MV-4-11 (cell line): ENCODE measurements at places on chromosomes 5 and 9.

- no peak for DNase-seq
These were observed 200.0 kb upstream of the IER5L start for GRCh38 chr9:129377931-129378661.

GRCh38 chr5:159051421-159052282 is 48.1 kb downstream of the EBF1 start:
- DNase-seq = peak; percentile 4

- DNase-seq = no peak
These were observed 6.4 kb downstream of the CMBL start for GRCh38 chr5:10301266-10301665.

DNA sequence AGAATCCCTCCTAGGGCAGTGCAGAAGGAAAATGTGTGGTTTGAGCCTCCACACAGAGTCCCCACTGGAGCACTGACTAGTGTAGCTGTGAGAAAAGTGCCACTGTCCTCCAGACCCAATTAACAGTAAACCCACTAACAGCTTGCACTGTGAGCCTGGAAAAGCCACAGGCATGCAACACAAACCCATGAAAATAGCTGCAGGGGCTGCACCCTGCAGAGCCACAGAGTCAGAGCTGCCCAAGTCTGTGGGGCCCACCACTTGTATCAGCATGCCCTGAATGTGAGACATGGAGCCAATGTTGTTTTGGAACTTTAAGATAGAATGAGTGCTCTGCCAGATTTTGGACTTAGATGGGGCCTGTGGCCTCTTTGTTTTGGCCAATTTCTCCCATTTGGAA is 119.8 kb upstream of the CDH9 start:
- no peak for DNase-seq

DNA sequence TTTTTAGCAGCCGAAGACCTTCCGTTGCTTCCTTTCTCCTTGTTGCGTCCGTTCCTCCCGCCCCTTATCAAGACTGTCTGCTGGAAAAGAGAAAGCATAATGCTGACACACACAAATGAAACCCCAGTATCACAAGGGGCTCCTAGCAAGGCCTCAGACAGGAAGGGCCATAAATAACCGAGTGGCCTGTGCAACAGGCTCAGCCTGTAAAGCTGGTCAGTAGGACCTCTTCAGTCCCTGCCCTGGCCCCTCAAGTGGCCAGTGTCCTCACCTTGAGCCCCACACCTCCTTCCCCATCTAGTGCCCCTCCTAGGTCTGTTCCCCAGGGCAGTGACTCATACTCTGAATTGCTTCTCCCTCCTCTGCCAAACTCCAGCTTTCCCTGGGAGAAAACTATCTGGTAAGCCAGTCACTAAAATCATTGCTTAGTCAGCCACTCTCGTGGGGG is 174.6 kb upstream of the IL12B start:
- no peak for DNase-seq

DNA sequence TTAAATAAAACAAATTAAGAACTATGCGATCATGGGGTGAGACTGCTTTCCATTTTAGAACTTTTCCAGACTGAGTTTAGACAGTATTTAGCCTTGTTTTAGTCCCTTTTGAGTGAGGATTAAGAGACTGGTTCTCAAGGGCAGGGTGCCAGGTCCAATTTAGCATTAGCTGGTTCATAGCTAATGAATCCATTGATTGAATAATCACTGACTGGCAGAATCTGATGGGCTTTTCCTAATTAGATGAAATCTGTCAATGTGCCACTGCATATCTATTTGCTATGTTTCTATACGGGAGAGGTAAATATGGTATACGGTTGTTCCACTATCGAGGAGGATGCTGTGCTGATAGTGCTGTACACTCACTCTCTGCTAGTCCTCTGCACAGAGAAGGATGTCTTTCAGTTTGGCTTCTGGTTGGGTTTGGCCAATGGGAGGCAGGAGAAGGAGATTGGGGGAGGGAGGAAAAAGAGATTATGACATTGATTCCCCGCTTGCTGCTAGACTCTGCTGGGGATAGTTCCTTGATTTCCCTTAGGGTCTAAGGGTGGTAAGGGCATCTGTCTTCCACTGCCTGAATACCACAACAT is 496.6 kb downstream of the CTNND2 start:
- DNase-seq = no peak

- DNase-seq = no peak
These were observed 275.6 kb upstream of the SLC30A5 start for GRCh38 chr5:68818057-68818695.

DNA sequence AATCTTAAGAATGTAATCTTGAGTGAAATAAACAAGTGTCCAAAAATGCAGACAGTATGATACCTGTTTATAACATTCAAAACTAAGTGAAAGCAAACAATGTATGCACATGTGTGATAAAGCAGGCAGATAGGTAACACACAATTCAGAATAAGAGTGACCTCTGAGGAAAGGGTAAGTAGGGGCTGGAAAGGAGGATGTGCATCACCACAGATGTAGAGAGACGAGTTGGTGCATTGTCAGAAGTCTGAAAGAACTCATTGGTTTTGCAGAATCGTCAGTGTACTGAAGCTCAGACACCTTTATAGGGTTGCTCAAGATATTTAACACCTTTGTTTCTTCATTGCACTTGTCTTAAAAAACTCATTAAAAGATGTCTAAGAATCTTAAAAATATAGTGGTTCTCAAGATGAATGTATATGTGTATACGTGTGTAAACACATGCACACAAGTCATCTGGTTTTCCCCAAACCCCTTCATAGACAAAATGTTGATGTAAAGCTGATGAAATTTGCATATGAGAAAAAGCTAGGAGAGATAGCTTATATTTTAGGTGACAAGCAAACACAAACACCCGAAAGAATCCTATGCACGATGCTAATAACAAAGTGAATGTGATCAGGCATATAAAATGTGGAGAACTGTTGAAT is 197.6 kb upstream of the MEF2C start:
- no peak for DNase-seq

DNA sequence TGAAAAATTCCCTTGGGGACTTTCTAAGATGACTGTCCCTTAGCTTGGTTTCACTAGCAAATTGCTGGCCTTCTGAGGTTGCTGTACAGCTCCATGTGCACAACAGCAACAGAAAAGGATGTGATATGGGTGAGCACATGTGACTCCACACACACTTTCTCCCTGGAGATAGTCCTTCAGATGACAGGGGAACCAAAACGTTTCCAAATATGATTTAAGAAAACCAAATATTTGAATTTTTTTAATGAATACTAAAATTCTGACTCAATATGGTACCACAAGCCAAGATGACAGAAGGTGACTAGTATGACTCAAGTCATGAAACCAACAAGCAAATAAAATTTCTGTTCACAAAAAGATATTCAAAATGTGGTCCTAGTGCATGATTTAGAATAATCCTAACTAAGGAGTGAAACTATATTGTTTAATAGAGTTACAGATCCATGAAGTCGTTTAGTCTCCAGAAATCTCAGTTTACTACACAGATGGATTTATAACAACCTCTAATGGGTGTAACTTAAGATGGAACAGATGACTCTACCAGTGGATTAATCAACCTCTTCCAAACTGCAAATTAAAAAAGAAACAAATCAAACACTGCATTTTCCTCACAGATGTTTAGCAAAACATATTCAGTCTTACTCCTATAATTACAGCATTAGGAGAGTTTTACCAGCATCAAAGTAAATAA is 144.8 kb upstream of the PIK3R1 start:
- no peak for DNase-seq

DNA sequence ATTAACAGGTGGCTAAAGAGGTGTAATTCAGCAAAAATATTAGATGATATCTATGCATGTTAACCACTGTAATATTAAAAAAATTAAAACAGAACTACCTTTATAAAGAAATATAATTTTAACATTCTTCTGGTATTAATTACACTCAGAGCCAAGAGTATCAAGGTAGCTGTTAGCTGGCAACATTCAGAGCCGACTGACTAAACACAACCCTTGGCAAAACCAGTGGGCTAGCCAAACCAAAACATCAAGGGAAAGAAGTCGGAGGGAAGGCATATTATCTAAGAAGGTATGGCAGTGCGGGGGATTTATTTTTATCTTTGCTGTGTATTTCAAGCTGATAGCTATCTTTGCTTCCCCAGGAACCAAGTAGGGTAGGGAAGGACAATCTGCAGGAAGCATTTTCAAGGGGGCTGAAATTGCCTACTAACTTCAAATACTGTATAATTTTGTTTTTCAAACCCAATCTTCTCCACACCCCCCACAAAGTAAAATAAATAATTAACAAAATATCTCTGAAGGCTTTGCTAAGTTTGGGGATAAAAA is 24.0 kb downstream of the ELL2 start:
- no peak for DNase-seq
